ENCODE measurements at places on chromosomes 4 and X. TPM values are rescaled to one million over a fixed set of nuclear protein-coding genes. Genes with fewer than 3 reads are reported as not detected.

MAGEB1 gene
- not detected for polyA plus RNA-seq

PPBP gene
- polyA plus RNA-seq = not detected

TAF7L gene
- 1.1 TPM for polyA plus RNA-seq

BCOR gene
- 23.7 TPM for polyA plus RNA-seq

MAGEA2B gene
- 4.5 TPM for polyA plus RNA-seq

NKX6-1 gene
- polyA plus RNA-seq = 20.1 TPM

KLF8 gene
- 4.1 TPM for polyA plus RNA-seq

SPIN4 gene
- 15.6 TPM for polyA plus RNA-seq

KLHL34 gene
- not detected for polyA plus RNA-seq

TRO gene
- polyA plus RNA-seq = 361 TPM

BEX4 gene
- 417 TPM for polyA plus RNA-seq

PDE6B gene
- 3.2 TPM for polyA plus RNA-seq

PCDH11X gene
- 2.5 TPM for polyA plus RNA-seq

APLN gene
- 0.38 TPM for polyA plus RNA-seq

PLXNB3 gene
- polyA plus RNA-seq = 0.76 TPM

STOX2 gene
- 26.1 TPM for polyA plus RNA-seq

GPM6B gene
- 212 TPM for polyA plus RNA-seq

FUNDC2 gene
- 141 TPM for polyA plus RNA-seq

MAGED4B gene
- 464 TPM for polyA plus RNA-seq

GPR119 gene
- polyA plus RNA-seq = not detected

VCX3B gene
- not detected for polyA plus RNA-seq

SLC10A4 gene
- polyA plus RNA-seq = 16.7 TPM

RASGEF1B gene
- 21.5 TPM for polyA plus RNA-seq

PRDX4 gene
- 75.5 TPM for polyA plus RNA-seq

RRH gene
- polyA plus RNA-seq = 1.2 TPM

UTP3 gene
- 13.1 TPM for polyA plus RNA-seq

SHROOM3 gene
- polyA plus RNA-seq = 8.0 TPM

CHRDL1 gene
- polyA plus RNA-seq = 3.3 TPM

CSAG2 gene
- not detected for polyA plus RNA-seq

ITM2A gene
- not detected for polyA plus RNA-seq

NEIL3 gene
- not detected for polyA plus RNA-seq

ZNF718 gene
- polyA plus RNA-seq = 11.4 TPM

RHOXF2B gene
- polyA plus RNA-seq = not detected

TRIM2 gene
- polyA plus RNA-seq = 218 TPM

MAB21L2 gene
- polyA plus RNA-seq = 0.92 TPM

ARAP2 gene
- 2.1 TPM for polyA plus RNA-seq

PGRMC2 gene
- polyA plus RNA-seq = 19.8 TPM

STK32B gene
- 42.8 TPM for polyA plus RNA-seq

WDR45 gene
- 26.5 TPM for polyA plus RNA-seq

STBD1 gene
- not detected for polyA plus RNA-seq

NDUFB11 gene
- 195 TPM for polyA plus RNA-seq

SUPT20HL2 gene
- not detected for polyA plus RNA-seq

FAT1 gene
- 18.0 TPM for polyA plus RNA-seq

NDNF gene
- polyA plus RNA-seq = 4.3 TPM

Measured in neural cell (in vitro differentiated cells).